ENCODE measurements at places on chromosomes 12 and 14.

- DNase-seq, result peak; percentile 32
Measured at GRCh38 chr14:33767586-33768457, 183.1 kb downstream of the EGLN3 start.

- no peak for DNase-seq
Measured at GRCh38 chr14:44287858-44288257, 219.2 kb downstream of the FSCB start.

DNA sequence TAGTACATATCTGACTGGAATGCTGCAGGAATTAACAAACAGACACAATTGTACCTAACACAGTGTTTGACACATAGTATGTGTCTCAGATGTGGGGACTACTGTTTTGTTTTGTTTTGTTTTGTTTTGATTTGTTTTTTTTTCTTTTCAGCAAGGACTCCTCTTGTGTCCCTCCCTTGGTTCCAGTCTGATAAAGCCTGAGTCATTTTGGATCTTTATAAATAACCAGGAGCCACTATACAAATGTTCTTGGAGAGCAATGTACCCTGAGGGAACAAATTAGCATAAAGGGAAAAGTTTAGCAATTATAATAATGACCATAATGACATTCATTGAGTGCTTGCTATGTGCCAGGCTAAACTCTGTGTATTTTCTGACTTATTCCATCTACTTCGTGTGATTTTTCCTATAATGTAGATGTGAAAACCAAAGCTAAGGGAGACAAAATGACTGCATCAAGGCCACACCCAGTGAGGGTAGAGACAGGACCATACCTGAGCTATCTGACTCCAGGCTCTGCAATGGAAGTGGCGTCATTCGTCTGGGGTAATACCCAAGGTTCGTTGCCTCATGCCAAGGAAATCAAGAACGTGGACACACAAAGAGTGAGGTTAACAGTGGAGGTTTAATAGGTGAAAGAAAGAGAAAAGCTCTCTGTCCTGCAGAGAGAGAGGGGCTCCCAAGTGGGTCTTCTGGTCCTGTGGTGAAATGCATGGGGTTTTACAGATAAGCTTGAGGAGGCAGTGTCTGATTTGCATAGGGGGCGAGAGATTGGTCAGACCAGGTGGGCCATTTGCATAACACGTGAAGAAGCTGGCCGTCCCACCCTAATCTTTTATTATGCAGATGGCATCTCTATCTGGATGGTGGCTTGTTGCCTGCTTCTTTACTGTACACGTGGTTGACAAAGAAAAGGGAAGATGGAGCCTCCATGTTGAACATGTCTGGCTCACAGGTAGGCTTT, 285.5 kb upstream of the SFSWAP start:
- DNase-seq, result no peak

GRCh38 chr12:96034621-96035282, 635 bp downstream of the LTA4H start:
- DNase-seq, result no peak
